ENCODE measurements at places on chromosomes 7 and 10. TPM values are rescaled to one million over a fixed set of nuclear protein-coding genes. Genes with fewer than 3 reads are reported as not detected.

Gene SPAM1
- total RNA-seq, result not detected

Gene POLR3A
- total RNA-seq, result 28.8 TPM

Gene MINDY4
- total RNA-seq, result 3.8 TPM

Gene PDZD8
- 29.2 TPM for total RNA-seq

Gene DOCK1
- 45.0 TPM for total RNA-seq

Gene CLEC2L
- total RNA-seq, result not detected

Gene SFTPD
- 0.22 TPM for total RNA-seq

Gene MEOX2
- not detected for total RNA-seq

Gene FEZF1
- 0.61 TPM for total RNA-seq
